Activated naive CD4-positive, alpha-beta T cell (primary cell): ENCODE measurements at places on chromosomes 3 and 15.

DNA sequence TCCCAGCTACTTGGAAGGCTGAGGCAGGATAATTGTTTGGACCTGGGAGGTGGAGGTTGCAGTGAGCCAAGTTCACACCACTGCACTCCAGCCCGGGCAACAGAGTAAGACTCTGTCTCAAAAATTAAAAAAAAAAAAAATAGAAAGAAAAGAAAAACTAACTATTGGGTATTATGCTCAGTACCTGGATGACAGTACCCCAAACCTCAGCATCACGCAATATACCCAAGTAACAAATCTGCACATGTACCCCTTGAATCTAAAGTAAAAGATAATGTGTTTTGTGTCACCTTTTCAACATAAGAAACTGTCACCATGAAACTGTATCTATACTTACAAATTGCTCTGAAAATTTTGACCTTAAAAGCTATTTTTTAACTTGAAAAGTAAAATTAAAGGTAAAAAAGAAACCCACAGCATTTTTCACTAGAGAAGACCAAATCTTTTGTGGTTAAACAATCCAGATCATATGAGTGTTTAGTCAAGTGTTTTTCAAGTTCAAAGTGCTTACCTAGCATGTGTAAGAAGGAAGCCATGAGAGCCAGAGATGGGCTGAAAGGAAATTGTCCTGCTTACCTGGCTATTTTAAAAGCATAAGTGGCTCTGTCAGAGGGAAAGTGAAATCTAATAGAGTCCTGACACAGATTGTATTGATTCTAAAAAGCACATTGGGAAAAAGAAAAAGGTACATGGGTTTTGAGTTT lies 50.5 kb downstream of the MYO1E start:
- no peak for DNase-seq

GRCh38 chr15:99449514-99449913 lies 116.3 kb upstream of the MEF2A start:
- no peak for DNase-seq

DNA sequence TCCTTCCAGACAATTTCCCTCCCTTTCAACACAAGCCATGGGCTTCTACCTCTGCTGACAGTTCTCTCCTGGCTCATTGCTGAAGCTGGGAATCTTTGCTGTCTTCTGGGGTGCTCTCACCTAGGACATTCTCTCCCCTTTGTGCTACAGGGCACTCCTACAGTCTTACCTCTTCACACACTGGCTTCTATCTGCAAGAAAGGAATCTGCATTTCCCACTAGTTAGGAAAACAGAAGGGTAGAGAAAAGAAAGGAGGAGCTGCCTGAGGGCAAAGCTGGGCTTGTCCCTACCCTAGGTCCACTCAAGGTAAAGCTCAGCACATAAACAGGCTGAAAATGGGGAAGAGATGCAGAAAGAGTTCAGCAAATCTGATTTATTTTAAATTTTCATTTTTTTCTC lies 5.6 kb upstream of the ARGFX start:
- DNase-seq = no peak

GRCh38 chr3:153577059-153577736 lies 415.2 kb downstream of the RAP2B start:
- no peak for DNase-seq

GRCh38 chr15:31214158-31214863 lies 112.3 kb upstream of the KLF13 start:
- DNase-seq = no peak

- no peak for DNase-seq
These were observed 9.1 kb downstream of the LINS1 start for GRCh38 chr15:100592898-100593297.

GRCh38 chr3:187051066-187051465 lies 88.2 kb downstream of the RPL39L start:
- no peak for DNase-seq

- DNase-seq = no peak
These were observed 65.7 kb upstream of the DGKG start for GRCh38 chr3:186427627-186428281.

GRCh38 chr3:58261954-58262666 lies 24.5 kb downstream of the ABHD6 start:
- DNase-seq = no peak

DNA sequence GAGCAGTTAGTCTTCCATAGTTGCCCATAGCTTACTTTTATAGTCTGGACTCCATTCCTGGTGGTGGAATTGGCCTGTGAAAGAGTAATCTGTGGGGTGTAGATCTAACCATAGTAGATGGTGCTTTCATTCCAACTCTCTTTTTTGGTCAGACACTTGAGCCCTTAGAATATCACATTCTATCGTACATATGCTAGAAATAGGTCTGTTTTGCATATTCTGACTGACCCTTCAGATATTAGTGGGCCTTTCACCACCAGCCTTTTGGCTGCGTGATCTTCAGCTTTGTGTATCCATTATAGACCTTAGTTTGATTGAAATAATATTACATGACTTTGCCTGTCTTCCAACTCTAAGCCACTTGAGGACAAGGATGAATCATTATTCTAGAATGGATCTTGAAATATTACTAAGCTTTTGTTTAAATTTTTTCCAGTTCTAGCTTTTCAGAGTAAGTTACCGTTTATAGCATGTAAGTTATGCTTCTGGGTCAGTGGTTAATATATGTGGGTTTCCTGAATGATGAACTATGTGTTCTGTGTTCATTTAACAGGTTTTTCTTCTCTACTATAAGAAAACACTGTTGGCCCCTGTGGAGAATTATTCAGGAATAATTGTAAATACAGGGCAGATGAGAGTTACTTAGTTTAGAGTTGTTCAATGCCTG lies 8.7 kb downstream of the RAB7A start:
- DNase-seq = no peak

GRCh38 chr3:169879845-169880575 lies 10.3 kb upstream of the LRRC31 start:
- no peak for DNase-seq

GRCh38 chr3:25854635-25855034 lies 64.7 kb downstream of the OXSM start:
- DNase-seq = no peak

DNA sequence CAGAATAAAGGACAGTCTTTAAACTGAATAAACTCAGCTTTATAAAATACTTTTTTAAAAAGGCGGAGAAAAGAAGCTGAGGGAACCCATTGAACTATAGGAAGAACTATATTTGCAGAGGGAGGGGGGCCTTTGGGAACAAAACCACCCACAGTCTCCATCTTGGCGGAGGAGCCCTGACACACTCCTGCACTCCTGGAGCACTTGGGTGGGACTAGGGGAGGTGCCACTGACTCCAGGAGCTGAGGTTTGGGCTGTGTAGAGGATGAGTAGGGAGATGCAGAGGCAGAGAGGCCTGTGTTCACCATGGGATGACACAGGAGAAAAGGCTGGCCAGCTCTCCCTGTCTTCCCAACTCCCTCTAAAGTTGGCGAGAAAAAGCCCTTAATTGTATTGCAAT lies 35.8 kb downstream of the IFT122 start:
- no peak for DNase-seq

GRCh38 chr15:99692825-99693224 lies 40.4 kb downstream of the LYSMD4 start:
- no peak for DNase-seq

DNA sequence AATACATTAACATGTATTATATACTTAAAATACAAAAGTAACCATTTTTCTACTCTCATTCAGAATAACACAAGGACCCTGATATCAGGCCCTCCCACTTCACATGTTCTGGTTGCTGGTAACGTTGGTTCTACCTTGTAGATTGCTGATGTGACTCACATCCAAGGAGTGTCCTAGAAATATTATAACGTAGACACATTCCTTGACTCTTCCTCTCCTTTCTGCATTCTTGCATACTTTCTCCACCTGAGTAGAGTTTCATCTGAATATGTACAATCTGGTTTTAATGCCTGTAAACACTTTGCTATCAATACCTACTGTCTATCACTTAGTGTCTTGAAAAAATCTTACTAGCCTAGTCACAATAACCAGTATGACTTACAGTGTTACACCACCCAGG lies 35.0 kb upstream of the NEDD4 start:
- no peak for DNase-seq

- DNase-seq = no peak
These were observed 39.3 kb downstream of the EDEM1 start for GRCh38 chr3:5226783-5227182.

GRCh38 chr3:195133013-195133412 lies 137.9 kb downstream of the XXYLT1 start:
- DNase-seq = no peak

DNA sequence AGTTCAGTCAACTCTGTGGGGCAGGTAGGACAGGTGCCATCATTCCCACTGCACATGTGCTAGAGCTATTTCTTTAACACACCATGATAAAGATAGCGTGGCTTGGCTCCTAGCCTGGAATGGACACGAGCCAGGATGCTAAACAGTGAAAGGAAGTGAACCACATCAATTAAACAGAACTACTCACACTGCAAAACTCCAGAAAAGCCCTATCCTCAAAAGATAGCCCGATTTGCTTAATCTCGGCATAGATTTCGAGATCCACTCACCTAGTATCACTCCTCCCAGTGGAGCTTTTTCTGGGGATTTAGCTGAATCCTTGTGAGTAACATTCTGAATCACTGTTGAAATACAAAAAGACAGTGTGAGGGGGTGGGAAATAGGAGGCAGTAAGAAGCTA lies 118.0 kb downstream of the ABI3BP start:
- DNase-seq = no peak

GRCh38 chr3:81300324-81300927 lies 461.0 kb downstream of the GBE1 start:
- DNase-seq = no peak
